NCI-H1048 (cell line): ENCODE measurements at places on chromosomes 6 and 20.

DNA sequence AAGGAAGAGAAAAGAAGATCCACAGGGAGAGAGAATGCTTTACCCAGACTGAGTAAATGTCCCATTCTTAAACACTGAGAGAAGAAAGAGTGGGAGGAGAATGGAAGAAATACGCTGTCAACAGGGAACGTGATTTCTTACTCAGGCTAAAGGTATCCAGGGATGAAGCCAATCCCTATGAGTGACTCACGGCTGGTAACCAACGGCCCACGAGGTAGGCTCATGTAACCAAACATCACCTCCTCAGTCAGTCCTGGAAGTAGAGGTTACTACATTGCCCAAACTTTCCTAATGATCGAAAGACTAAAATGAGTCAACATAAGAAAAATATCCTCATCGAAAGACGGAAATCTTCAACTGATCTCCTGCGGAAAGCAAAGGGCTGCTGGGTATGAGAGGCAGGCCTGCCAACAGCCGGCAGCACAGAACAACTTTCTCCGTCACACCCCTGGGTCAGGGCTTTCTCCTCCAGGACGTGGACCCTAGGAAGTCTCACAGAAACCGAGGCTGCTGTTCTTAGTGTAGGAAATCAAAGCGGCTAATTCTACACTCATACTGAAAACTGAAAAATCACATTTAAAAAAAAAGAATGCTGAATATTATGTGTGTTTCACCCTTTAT lies 292.6 kb downstream of the GMDS start:
- no peak for DNase-seq

GRCh38 chr20:23160536-23161243 lies 74.6 kb upstream of the CD93 start:
- DNase-seq, result no peak

DNA sequence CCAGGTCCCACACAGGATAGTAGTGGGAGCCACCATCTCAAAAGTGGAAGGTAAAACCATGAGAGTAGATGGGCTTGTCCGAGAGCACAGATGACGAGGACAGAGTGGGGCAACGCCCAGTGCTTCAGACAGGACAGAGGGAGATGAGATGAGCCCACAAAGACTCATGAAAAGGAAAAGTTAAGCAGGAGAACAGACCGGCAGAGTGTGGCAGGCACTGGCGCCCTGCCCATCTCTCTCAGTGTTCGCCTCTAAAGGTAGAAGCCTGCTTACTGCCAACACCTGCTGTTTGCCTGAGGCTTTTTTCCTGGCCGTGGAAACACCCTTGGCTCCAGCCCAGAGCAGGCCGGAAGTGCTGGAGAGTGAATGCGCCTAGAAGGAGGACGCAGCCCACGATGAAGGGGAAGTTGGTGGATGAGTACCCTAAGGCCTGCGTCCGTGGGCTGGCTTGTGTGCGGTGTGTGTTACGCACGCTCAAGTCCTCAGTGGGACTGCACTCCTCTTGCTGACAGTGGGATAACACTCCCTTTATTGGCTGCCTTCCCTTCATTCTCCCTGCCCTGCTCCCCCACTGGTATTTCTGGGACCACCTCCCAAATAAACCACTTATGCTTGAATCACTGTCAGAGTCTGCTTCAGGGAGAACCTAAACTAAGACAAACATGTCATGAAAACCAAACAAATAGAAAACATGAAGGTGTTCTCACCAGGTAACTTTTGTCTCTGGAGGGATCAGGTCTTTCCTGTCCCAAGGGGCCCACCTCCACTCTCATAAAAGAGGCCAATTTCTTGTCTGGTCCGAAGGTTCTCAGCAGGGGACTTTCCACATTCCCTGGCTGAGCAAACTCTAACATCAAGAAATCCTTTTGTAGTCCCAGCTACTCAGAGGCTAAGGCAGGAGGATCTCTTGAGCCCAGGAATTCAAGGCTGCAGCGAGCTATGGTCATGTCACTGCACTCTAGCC lies 9.1 kb upstream of the FOXP4 start:
- no peak for DNase-seq

DNA sequence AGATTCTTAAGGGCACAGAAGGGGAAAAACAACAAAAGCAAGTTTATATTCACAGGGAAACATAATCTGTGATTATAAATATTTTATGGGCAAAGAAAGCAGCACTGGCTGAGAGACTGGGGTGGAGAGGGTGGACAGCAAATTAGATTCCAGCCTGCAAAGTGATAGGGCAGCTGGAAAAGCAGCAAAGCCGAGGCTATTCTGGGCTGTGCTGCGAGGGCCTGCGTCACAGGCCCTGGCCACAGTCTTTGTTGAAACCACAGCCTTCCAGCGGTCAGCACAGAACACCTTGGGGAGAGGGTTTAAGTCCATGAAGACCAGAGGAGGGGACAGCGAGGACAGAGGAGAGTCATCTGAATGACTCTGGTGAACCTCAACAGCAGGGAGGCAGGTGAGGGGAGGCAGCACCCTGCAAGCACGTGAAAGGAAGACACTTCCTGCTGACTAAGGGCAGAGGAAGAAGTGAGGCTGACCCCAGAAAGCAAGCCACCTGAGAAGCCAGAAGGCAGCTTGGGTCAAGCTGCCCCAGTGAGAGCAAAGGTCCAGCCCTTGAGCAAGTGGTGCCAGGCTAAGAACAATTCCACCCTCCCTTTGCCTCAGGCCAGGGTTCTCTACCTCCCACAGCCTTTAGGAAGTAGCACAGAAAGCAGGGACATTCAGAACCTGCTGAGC lies 17.1 kb downstream of the MRPL14 start:
- DNase-seq, result no peak

GRCh38 chr6:156651486-156651885 lies 125.7 kb upstream of the ARID1B start:
- DNase-seq, result no peak

DNA sequence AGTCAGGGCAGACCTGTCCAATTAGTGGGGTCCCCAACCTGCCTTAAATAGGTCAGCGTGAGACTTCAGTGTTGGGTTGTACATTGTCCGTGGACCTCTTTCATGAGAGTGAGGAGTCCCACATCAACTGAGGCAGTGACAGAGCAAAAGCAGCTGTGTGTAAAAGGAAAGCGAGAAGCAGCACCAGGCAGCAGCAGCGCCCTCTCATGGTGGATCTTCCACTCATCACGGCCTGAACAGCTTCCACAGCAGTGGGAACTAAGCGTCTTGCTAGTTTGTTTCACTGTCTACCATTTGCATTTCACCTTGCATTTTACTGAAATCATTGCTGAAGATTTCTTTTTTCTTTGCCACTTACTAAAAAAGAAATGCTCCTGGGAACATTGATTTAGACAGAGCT lies 333.8 kb downstream of the PKHD1 start:
- no peak for DNase-seq

GRCh38 chr20:549722-550496 lies 6.3 kb upstream of the CSNK2A1 start:
- DNase-seq, result no peak
